ENCODE measurements at places on chromosomes 11 and 22.

GRCh38 chr11:80593648-80594374 is 1153.0 kb upstream of the TENM4 start:
- peak; percentile 9 for DNase-seq

- no peak for DNase-seq
Measured at GRCh38 chr11:77191429-77191822, 63.4 kb downstream of the MYO7A start.

DNA sequence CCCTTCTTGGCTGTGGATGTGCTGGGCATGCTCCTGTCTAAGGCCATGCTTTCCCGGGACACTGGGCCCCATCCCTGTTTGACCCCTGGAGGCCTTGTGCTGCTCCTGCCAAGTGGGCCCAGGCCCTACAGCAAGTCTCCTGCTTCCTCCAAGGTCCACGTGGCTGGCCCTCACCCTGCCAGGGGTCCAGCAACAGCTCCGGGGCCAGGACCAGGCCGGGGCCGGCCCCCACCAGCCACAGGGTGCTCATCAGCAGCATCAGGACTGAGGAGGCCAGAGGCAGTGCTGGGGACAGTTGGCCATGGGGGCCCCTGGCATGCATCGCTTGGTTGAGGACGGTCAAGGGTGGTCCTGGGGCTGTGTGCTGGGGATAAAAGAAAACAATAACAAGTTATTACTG is 2.5 kb downstream of the RHBDD3 start:
- DNase-seq: no peak

DNA sequence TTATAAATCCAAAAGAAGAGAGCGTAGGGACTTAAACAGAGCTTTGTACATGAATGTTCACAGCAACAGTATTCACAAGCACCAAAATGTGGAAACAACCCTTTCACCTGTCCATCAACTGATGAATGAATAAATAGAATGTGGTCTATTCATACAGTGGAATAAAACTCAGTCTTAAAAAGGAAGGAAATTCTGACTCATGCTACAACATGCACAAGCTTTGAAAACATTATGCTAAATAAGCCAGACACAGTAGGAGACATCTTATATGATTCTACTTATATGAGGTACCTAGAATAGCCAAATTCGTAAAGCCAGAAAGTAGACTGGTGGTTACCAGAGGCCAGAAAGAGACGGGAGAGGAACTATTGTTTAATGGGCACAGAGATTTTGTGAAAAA is 74.3 kb downstream of the SHANK2 start:
- DNase-seq: no peak

DNA sequence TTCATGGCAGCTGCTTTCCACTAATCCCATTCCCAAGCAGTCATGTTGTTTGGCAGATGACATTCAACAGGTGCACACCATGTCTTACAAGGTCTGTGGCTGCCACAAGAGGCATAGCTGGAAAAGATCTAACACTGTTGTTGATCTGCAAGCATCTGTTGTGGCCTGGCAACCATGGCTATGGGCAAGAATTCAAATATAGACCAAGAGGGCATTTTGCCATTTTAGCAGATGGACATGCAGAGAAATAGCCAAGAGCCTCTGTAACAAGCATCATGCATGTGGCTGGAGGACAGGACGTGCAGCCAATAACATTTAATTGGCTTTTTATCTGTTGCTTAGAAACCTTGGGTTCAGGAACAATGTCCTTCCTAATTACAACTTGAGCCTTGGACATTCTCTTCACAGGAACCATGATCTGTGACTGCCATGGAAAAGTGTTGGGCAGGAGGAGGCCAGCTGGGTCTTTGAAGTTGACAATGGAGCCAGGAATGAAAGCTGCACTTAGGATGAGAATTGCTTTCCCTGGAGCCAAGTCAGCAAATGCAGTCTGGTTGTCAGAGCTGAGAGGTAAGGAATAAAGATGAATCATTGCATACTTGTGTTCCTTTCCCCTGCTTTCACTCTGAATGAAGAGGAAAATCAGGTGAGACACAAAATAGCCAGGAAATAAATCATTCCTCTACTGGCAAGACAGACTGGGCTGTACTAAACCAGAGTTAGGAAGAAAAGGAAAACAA is 113.6 kb upstream of the ANO5 start:
- DNase-seq: no peak

DNA sequence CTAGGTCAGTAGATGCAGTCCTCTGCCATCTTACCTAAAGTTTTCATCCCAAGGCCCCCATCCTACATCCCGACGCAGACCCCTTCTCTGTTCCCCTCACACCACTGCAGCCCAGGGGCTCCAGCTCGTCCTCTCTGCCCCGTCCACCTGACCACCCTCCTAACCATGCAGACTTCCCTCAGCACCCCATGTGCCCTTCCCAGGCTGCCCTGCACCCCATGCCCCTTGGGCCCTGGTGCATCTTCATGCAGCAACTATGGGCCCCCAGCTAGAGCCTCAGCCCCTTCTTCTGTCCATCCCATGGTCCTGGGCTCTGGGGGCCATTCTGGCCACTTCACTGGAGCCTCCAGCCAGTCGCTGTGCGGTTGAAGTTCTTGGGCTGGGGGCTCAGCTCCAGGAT is 2.9 kb downstream of the PRR33 start:
- DNase-seq: no peak

DNA sequence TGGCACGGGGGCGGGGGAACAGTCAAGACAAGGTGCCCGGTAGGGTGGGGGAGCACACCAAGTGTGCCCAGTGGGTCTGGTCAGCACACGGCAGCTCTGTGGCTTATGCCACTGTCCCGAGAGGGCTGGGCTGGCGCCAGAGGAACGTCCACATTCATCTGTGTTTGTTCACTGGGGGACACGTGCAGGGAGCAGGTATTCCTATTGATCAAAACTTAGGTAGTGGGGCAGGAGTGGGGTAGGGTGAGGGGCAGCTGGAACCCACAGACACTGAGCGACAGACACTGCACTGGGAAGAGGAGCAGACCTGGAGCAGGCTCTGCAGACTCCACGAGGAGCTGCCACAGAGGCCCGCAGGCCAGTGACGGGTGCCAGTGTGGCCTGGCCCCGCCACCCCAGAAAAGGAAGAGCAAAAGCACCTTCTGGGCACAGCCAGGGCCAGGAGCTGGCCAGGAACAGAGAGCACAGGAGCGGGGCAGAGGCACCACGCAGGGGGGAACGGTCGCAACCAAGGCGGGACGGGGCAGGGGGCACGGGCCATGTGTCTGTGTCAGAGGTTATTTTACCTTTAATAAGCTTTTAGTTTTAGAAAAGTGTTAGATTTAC is 2.1 kb upstream of the MOB2 start:
- no peak for DNase-seq

DNA sequence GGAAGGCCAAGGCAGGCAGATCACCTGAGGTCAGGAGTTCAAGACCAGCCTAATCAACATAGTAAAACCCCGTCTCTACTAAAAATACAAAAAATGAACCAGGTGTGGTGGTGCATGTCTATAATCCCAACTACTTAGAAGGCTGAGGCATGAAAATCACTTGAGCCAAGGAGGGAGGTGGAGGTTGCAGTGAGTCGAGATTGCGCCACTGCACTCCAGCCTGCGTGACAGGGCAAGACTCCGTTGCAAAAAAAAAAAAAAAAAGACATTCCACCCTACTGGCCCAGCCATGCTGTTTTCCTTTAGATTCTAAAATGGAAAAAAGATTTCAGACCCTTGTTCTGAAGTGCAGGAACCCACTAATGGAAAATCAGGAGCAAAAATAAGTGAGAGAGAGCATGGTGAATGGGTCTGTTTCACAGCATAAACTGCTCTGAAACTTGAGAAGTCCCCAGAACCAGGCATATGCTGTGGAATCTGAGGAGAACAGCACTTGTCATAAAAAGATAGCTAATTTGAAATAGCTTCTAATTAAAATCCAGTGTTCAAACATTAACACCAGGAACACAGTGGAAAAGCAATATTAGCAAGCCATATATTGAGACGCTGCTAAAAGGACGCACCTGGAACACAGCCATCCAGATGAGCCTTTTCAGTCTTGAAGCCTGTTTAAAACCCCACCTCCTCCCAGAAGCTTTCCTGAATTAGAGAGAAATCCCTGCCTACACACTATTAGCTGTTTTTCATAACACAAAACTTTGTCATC is 66.3 kb upstream of the CHRM4 start:
- no peak for DNase-seq

GRCh38 chr11:131867457-131868257 is 497.2 kb downstream of the NTM start:
- peak; percentile 24 for DNase-seq

DNA sequence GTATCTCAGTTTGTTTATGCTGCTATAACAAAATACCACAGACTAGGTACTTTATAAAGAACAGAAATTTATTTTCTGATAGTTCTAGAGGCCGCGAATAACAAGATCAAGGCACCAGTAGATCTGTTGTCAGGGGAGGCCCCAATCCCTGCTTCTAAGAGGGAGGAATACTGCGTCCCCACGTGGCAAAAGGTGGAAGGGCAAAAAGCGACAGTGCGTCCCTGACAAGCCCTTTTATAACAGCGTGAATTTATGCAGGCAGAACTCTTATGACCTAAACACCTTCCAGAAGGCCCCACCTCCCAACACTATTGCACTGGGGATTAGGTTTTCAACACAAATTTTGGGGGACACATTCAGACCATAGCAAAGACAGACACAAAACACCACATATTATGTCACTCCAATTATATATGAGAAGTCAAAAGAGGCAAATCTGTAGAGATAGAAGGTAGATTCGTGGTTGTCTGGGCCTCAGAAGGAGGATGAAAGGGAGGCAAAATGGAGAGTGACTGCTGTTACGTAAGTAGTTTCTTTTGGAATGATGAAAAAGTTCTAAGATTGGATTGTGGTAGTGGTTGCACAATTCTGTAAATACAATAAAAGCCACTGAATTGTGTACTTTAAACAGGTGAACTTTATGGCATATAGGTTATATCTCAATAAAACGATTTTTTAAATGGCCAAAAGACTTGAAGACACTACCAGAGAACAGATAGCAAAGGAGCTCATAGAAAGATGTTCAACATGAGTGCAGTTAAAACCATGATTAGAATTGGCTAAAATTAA is 30.1 kb upstream of the TNRC6B start:
- DNase-seq: no peak

GRCh38 chr11:34508524-34508923 is 5.1 kb downstream of the ELF5 start:
- DNase-seq: peak; percentile 14

DNA sequence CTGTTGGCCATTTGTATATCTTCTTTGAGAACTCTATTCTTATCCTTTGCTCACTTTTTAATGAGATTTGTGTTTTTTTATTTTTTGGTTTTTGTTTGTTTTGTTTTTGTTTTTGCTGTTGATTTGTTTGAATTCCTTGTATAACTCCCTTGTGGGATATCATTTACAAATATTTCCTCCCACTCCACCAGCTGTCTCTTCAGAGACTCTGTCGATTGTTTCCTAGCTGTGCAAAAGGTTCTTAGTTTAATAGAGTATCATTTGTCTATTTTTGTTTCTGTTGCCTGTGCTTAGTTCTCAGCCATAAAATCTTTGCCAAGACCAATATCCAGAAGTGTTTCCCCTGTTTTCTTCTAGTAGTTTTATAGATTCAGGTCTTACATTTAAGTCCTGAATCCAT is 82.4 kb downstream of the ARHGAP32 start:
- no peak for DNase-seq

DNA sequence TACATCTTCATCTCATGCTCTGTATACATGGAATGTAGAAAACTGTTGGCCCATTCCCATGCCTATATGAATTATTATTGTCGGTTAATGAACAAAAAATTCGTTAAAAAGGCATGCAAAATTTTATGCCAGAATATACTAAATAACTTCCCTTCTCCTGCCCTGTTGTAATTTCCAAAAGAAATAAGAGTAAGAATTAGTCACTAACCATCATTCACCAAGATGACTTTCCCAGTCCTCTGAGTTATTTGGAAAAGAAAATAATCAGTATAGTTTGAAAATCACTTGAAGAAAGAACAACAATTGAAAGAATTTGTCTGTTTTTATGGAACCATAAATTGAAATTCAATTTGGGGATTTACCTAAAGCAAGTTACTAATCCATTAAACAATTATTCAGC is 1149.1 kb upstream of the RAG2 start:
- no peak for DNase-seq

DNA sequence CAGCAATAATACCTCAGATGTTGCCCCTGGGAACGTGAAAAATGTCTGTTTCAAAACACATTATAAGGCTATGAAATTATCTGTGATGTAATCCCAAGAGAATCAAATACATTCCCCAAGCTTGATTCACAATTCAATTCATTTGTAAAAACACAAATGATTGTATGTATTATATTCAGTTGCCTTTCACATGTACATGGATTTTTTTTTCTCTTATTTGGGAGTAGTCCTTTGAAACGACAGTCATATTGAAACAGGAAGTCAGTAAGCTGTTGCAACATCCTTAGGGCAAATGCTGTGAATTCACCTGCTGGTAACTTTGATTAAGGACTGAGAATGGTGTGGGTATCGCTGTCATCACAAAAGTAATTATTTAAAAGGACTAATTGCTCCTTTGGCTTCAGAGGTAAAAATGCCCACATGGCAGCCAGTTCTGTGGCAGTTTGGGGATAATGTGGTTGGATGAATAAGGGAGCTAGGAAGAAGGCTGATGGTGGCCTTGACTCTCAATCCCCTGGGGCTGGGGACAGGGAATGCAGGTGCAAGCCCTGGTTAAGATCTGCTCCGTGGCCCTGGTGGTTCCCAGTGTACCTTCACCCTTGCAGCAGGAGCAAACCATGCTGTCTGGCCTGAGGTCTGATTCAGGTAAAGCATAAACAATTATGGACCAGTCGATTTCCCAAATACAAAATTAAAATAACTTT is 13.2 kb downstream of the EHF start:
- peak; percentile 53 for DNase-seq

DNA sequence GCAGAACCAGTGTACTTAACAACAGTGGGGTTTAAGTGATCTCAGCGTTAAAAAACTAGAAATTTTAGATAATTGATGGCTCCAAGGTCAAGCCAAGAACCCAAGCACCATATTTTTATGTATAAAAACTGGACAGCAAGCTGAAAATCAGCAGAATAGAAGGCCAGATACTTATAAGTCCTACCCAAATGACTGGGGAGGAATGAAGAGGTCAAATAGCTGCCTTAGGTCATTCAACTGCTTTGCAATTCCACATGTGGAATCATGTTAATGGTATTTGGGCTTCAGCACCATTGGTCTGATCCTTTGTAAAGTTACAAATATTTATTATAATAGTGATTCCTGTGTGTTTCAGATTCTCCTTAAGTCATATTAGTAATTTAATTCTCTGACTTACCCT is 108.4 kb downstream of the FAT3 start:
- DNase-seq: no peak

- DNase-seq: peak; percentile 80
Measured at GRCh38 chr22:40533712-40534378, 102.7 kb downstream of the MRTFA start.

DNA sequence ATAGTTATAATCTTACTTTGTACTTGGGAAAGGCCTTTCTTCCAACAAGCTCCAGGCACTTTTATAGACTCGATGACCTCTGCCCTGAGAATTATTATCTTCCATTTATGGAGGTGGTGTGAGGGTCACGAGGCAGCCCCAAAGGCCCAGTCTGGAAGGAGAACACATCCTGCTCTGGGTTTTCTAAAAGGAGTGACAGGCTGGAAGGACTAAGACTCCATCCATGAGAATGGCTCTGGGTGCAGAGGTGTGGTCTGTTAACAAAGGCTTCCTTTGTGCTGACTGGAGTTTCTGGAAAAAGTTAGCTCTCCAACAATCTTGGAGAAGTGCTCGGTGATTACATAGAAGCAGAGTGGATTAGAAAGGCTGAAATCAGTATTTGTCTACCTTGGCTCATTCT is 74.7 kb upstream of the SESN3 start:
- DNase-seq: no peak

GRCh38 chr22:38218661-38219622 is 17.1 kb downstream of the MAFF start:
- DNase-seq: no peak

GRCh38 chr22:23053912-23054530 is 16.3 kb upstream of the GNAZ start:
- DNase-seq: no peak
